ENCODE measurements at places on chromosomes 4 and X. TPM values are rescaled to one million over a fixed set of nuclear protein-coding genes. Genes with fewer than 3 reads are reported as not detected.
A peak's percentile ranks its signal among the peaks of the same experiment; 100 is the strongest.

DNA sequence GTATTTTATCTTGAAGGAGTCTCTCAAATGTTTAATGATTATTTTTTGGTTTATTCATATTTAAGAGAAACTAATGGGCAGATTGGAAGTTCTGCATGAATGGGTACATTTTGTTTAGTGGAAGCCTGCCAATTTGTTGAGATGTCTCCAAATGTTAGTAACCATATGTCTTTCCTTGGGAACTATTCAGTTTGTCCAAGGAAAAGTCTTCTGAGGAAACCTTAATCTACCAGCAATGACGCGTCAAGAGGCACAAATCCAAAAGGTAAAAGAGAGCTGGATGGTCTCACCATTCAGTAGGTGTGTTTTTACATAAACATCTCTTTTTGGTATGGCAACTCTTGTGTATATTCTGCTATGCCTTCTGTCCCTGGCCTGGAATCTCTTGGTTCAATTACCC, 37.4 kb upstream of the NDST3 start:
- no peak for DNase-seq

- DNase-seq = no peak
These were observed 48.1 kb upstream of the BCOR start for GRCh38 chrX:40145923-40146261.

- peak; percentile 42 for DNase-seq
These were observed 441.1 kb downstream of the KCNIP4 start for GRCh38 chr4:21507439-21507838.

The MAGEB18 gene
- not detected for total RNA-seq

The BMP15 gene
- total RNA-seq = not detected

The TMEM154 gene
- total RNA-seq = 0.90 TPM

The SLC25A53 gene
- total RNA-seq = 9.6 TPM

The STK32B gene
- 3.1 TPM for total RNA-seq

Data from SK-MEL-5 (cell line).